AG20443 (cell line): ENCODE measurements at places on chromosomes 11 and 22.
A peak's percentile ranks its signal among the peaks of the same experiment; 100 is the strongest.

- DNase-seq: no peak
These were observed 551.0 kb upstream of the ANO5 start for GRCh38 chr11:21641869-21642268.

- no peak for DNase-seq
These were observed 18.1 kb downstream of the NPAT start for GRCh38 chr11:108204376-108204775.

- DNase-seq: peak; percentile 7
These were observed 6.9 kb downstream of the TNNT3 start for GRCh38 chr11:1926156-1927025.

DNA sequence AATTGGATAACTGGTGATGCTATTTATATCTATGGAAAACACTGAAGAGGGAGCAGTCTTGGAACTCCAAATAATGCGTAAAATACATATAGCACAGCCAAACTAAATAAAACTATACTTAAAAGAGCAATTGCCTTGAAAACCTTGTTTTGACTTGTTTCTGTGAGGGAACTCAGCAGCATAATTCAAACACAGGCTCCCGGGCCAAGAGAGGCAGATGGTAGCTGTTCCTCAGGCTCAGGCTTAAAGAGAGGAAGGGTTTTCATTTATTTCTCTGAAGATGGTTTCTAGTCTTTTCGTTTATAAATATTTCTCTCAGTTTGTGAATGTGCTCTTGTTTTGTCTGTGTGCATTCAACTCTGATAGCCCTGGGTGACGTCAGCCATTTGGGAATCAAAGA, 82.4 kb downstream of the FANCF start:
- no peak for DNase-seq

DNA sequence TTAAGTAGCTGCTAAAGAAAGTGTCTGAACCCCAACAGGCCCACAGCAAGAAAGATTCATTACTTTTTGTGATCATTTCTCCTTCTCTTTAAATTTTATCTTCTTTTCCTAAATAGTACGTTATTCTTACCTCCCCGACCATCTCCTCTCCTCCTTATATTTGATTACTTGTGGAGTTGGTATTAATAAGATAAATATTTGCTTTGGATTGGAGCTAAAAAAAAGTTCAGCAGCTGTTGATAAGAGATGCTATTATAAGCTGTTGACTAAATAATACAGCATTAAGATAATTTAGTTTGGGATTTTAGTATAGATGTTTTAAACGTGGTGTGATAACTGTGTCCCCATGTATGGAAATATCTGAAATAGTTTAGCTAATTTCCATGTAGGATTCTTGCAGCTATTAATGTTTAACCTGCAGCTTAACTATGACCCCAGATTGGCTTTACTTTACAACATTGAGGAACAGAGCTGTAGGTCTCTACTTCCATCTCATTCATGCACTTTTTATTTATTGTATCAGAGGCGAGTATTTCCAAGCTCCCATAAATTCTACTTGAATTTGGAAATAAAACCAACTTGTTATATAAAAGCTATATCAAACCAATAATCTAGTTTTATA, 37.8 kb downstream of the ZNF143 start:
- DNase-seq: no peak

DNA sequence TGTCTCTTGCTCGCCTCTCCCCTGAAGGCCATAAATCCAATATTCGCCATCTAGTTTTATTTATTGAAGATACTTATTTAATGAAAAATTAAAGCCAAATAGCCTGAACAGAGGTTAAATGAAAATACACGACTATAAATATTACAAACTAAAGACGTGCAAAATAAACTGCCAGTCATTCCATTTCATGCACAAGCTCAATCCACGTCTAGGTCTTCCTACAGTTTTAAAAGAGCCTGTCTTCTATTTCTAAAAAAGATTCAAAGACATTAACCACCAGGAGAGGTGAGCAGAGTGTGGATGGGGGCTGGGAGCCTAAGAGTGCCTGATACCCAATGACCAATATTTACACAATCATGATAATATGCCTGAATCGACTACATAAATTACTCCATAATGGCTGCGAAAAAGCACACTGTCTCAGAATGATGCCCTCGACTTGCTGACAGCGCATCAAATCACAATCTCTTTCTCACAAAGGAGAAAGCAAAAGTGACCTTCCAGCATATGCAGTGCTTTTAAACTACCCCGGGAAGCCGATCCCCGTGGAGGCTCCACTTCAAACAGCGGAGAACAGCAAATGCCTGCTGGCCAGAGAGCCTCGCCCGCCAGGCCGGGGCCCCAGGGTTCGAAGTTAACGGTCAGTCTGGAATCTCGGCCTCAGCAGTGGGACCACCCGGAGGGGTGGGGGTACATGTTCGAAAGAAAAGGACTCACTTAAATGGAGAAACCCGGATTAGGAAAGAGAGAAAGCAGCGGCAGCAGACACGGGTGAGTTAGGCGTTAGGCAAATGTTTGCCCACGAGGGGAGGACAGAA, 1.7 kb downstream of the FCHSD2 start:
- DNase-seq: peak; percentile 57

DNA sequence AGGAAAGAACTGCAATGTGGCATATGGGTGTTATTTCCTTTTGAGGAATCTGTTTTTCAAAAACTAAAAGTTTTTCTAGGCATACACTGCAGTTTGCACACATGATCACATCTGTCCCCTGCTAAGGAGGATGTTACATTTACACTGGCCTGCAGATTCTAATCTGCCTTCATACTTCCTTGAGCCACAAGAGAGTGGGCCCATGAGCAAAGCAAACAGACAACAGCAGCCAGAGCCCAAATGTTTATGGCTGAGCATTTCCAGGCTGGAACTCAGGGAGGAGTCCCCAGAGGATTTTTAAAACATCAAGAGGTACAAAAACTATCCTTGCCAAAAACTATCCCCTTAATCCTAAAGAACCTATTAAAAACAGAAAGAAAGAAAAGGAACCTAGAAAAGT, 117.2 kb upstream of the MTNR1B start:
- no peak for DNase-seq

DNA sequence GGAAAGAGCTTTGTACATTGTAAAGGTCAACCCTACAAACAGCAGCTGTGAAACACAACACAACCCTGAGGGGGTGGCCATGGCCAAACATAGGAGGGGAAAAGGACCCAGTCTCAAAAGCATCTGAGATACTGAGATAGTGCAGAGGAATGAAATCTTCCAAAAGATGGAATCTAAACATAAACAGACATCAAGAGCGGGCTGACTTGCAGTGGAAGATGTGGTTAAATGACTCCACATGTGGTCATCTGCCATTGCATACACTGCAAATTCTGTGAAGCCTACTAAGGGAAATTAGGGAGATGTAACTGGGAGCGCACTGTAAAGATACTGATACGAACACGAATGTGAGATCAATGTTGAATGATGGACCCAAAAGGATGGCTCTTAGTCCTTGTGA, 22.0 kb downstream of the BDNF start:
- DNase-seq: no peak

- DNase-seq: no peak
These were observed 3.4 kb downstream of the ABCC8 start for GRCh38 chr11:17473071-17473744.

- DNase-seq: no peak
These were observed 52.5 kb upstream of the HORMAD2 start for GRCh38 chr22:30027791-30028190.

GRCh38 chr11:130633466-130633865, 185.0 kb downstream of the ADAMTS15 start:
- no peak for DNase-seq

GRCh38 chr22:42263944-42264343, 6.5 kb downstream of the TCF20 start:
- DNase-seq: no peak

DNA sequence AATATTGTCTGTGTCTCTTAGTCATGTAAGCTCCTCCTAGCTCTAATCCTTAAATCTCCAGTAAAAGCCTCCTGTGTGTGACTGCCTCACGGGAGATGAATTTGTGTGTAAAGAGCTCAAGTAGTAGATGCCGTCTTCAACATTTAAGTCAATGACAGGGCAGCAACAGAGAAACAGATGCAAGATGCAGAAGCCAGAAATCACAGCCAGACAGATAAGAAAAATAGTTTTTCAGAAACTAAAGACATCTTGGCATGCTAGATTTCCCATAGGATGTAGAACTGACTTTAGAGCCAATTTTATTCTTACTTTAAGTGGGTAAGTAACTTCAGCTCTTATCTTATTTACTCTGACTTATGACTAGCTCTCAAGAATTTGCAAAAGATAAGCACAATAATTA, 652.8 kb downstream of the KCNA4 start:
- DNase-seq: no peak

DNA sequence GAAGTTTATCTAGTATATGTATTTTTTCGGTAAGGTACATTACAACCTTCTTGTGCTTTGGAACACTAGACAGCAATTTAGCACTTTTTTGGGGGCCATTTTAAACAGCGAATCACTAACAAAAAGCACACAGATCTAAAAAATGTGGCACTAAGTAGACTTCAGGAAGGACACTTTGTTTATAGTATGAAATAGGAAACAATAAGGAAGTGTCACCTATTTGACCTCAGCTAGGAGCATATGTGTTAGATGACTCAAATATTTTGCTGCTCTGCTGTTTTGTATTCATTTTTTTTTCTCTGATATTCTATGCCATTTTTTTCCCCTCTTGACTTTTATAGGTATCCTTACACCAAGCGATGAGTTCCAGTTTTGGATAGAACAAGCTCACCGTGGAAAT, 5.6 kb downstream of the DYNC2H1 start:
- no peak for DNase-seq

DNA sequence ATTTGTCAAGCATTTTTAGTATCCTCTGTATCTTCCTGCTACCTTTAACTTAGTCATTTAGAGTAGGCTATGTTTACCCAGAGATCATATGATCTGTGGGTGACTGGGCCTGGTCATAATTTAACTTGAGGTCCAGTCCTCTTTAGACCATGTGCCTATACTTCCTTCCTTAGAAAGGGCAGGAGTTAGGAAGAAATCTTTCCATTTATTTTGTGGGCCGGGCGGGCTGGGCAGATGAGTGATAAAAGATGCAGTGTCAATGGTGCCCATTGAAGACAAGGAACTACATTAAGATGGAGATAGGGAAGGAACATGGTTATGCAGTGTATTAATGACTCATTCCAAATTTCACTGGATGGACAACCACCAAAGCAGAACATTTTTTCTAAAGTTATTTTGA, 30.9 kb upstream of the PDE3B start:
- no peak for DNase-seq

- DNase-seq: no peak
These were observed 613.5 kb downstream of the SOX6 start for GRCh38 chr11:15742626-15743519.

- no peak for DNase-seq
These were observed 1053.8 kb upstream of the CNTN5 start for GRCh38 chr11:97966901-97967300.

DNA sequence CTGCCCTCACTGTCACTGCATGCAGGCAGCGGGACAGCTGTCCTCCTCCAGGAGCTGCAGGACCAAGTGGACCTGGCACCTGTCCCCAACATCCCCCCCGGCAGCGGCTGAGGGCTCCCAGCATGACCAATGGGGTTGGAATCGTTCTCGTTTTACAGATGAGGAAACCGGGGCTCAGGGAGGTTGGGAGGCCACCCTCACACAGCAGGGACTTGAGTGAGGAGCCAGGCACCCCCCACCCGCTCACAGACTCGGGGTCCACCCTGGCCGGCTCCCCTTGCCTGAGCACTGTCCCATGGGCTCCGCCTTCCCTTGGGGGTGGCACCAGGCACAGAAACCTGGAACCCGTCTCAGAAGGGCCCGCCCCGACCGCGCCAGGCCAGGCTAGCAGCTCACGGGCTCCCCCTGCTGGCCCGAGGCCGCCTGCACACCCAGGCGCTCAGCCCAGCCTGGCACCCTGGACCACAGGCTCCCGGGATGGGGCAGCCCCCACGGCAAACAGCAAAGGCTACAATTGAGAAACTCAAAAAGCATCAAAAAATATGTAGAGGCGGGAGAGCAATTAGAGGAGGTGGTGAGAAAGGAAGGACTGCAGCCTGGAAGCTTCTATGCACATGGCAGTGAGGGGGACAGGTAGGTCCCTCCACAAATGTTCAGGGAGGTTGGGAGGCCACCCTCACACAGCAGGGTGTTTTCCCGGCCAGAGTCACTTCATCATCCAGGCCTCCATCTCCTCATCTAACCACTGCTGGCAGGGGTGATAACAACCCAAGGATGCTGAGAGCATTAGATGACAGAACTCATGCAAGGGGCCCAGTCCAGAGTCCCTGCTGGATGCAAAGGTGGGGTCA, 12.8 kb downstream of the MACROD1 start:
- peak; percentile 97 for DNase-seq

DNA sequence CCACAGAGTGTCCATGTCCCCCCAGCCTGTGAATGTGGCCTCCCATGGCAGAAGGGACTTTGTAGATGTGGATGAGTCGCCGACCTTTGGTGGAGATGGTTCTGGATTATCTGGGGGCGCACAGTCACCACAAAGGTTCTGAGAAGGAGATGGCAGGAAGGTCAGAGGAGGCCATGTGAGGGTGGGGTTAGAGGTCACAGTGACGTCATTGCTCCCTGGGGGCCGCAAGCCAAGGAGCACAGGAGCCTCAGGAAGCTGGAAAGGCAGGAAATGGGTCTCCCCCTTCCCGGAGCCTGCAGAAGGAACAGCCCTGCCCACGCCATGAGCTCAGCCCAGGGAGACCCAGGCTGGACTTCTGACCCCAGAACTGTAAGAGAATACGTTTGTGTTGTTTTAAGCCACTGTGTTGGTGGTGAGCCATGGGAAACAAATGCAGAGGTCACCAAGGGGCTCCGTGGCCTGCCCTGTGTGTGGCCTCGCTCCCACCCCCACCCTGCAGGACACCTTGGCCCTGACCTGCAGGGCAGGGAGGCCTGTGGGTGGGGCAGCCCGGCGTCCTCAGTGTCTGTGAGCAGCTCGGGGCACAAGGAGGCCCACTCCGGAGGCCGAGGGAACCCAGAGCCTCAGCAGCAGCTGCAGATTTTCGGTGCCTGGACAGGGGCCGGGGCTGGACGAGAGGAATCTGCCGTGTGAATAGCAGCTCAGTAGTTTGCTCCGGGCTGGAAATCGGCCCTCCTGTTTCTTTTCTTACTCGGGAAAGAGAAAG, 32.1 kb downstream of the GRAMD4 start:
- no peak for DNase-seq

DNA sequence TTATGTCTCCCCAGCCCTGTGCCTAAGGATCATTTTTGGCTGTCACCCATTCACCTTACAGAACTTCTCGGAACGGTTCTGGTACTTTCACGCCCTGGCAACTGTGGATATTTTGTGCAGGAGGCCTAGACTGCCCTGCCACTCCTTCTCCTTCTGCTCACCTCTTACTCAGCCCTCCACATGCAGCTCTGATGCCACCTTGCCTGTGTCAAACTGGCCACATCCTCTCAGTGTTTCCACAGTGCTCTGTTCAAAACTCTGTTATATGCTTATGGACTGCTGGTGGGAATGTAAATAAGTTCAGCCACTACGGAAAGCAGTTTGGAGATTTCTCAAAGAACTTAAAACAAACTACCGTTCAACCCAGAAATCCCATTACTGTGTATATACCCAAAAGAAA, 100.8 kb upstream of the MTMR2 start:
- no peak for DNase-seq

GRCh38 chr11:130858215-130858614, 58.1 kb downstream of the SNX19 start:
- DNase-seq: no peak

- peak; percentile 48 for DNase-seq
These were observed 46.9 kb downstream of the DDX6 start for GRCh38 chr11:118744046-118744445.
